Fibroblast of lung (primary cell): ENCODE measurements at places on chromosomes 5 and 9. TPM values are rescaled to one million over a fixed set of nuclear protein-coding genes. Genes with fewer than 3 reads are reported as not detected.

DNA sequence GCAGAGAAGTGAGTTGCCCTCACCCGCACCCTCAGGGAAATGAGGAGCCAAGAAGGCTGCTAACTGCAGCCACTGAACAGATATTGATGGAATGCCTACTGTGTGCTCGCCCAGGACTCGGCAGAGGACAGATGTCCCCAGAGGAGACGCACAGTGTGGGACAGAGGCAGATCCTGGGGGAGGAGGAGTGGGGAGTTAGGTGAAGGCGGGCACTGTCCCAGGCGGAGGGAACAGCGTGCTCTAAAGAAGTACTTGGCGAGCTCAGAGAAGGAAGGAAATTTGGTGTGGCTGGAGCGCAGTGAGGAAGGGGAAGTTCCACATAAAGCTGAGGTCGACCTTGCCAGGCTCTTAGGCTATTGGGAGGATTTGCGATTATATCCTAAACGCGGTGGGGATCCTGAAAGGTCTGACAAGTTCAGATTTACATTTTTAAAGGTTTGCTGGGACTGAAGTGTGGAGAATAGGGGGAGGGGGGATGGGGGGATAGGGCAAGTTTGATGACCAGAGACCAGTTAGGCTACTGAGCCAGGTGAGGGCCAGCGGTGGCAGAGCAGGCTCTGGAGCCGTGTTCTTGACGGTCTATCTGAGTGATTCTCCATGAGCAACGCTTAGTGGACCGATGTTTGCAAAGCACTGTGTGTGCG is 23.6 kb upstream of the CERCAM start:
- no peak for DNase-seq

DNA sequence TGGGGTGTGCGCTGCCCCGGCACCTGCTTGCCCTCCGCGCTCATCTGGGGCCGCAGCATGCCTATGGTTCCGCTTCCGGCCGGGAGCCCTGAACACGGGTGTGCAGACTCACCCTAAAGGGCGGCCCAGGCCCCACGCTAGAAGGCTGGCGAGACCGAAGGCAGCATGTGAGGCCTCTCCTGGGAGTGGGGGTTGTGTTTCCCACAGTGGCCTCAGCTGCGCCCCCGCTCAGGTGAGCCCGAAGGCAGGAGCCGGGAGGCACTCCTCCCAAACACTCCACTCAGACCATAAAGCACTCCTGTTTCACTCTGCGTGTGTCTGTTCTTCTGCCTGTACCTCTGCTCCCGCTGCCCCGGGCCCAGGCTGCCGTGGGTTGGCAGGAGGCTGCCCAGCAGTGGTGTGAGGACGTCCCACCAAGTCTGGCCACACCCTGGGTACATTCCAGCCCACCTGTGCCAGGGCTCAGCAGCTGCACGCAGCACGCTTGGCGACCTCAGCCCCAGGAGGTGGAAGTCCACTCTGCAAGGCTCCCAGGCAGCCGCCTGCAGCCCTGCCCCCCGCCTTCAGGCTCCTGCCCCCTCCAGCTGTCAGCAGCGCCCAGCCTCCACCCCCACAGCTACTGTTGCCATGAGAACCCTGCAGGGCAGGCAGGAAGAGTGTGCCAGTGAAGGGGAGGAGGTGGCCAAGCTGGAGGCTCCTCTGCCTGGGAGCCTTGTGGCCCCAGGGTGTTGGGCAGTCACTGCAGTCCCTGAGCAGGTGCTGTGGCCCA is 1.2 kb upstream of the AJM1 start:
- peak; percentile 58 for DNase-seq

DNA sequence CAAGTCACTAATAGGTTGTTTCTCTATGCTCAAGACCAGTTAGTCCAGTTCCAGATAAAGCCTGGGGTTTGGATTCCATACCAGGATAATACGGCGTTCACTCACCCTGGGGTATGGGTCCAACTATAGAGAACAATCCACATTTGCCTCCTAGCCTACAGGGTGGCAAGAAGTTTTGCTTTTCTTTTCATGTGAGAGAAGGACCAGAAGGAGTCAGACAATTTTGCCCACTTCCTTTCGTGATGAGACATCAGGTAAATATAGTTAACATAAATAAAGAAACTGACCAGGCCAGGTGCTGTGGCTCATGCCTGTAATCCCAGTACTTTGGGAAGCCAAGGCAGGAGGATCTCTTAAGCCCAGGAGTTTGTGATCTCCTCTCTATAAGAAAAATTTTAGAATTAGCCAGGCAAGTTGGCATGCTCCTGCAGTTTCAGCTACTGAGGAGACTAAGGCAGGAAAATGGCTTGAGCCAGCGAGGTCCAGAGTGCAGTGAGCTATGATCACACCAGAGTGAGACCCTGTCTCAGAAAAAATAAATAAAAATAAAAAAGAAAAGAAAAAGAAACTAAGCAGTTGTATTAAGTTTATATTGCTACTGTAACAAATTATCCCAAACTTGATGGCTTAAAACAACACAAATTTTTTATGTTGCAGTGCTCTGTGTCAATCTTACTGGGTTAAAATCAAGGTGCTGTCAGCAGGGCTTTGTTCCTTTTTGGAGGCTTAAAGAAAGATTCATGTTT is 7.5 kb upstream of the REEP5 start:
- DNase-seq, result no peak

- DNase-seq, result peak; percentile 22
Measured at GRCh38 chr5:105146867-105147266, 1584.3 kb upstream of the NUDT12 start.

DNA sequence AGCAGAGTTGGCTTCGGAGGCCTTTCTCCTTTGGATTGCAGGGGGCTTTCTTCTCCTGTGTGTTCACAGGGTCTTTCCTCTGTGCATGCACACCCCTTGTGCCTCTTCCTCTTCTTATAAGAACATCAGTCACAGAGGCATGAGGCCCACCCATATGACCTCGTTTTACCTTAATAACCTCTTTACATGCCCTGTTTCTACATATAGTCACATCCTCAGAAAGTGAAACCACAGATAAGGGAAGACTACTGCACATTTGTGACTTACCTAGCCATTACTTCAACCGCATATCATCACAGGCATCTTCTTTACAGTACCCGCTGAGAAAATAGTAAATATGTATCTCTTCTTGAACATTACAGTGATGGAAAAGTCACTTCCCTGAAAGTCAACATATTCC is 204.9 kb upstream of the TARS1 start:
- DNase-seq, result no peak

DNA sequence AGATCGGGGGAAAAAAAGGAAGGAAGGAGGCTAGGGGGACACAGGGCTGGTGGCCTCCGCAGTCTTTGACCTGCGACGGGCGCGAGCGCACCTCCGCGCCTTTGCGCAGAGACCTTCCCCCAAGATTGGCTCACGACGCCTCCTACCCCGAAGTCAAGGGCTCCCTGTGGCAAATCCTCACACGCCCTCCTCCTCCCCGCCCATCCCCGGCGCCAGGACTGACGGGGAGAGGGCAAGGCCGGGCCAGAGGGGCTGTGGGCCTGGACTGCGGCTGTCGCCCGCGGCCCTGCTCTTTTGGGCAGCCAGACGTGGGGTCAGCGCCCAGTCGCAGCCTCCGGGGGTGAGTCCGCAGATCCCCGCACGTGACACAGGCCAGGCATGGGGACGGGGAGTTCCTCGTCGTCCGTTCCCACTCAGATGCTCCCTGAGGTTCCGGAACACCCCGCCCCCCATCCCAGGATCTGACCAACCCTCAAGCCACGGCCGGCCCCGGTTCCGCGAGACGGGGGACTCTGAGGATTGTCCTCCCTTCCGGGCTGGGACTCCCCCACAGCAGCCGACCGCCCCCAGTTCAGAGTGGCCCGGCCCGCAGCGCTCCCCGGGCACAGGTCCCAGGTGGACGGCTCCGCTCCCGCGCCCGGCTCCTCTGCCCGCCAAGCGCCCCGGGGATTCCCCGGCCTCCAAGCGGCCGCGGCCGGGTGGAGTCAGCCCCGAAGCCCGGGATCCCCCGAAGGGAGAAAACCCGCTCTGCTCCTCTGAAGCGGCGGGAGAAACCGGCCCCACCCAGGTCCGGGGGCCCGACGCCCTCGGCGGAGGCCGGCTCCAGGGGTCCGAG is 543 bp upstream of the ANKRD33B start:
- DNase-seq, result peak; percentile 32

DNA sequence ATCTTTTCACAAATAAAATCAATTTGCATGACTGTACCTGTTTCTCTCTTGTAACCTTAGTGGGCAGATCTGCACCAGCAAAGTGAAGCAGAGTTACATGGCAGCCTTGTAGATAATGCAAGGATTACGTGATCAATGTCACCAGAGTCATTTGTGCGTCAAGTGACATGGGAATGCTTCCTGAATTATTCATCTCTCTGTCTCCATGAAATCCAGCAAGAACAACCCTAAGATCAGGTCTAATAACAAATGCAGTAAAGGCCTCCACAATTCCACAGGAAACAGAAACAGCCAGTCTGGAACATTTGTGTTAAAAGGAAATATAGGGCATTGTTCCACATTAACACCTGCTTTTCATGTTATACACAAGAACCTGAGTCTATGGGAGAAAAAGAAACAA is 7.8 kb downstream of the GZMA start:
- DNase-seq, result no peak

DNA sequence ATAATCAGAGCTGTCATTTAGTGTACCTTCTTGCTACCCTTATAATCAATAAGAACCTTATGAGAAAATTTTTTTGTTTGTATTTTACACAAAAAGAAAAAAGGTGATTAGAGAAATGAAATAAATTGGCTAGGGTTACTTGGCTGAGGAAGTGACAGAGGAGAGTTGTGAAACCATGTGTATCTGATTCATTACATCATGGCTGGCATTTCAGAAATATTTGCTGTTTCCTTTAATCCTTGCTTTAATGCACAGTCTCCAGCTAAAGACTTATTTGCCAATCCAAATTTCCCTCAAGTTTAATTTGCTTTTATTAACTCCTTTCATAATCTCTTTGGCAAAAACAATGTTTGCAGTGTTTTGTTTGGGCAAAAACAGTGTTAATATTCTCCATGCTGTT is 543.1 kb downstream of the KIF4B start:
- DNase-seq, result no peak

The PDCD1LG2 gene
- 4.9 and 6.9 TPM in 2 replicates for total RNA-seq
